ENCODE measurements at places on chromosomes 3 and 15.
A peak's percentile ranks its signal among the peaks of the same experiment; 100 is the strongest.

GRCh38 chr3:152927131-152927530, 92.2 kb downstream of the P2RY1 start:
- DNase-seq, result no peak

DNA sequence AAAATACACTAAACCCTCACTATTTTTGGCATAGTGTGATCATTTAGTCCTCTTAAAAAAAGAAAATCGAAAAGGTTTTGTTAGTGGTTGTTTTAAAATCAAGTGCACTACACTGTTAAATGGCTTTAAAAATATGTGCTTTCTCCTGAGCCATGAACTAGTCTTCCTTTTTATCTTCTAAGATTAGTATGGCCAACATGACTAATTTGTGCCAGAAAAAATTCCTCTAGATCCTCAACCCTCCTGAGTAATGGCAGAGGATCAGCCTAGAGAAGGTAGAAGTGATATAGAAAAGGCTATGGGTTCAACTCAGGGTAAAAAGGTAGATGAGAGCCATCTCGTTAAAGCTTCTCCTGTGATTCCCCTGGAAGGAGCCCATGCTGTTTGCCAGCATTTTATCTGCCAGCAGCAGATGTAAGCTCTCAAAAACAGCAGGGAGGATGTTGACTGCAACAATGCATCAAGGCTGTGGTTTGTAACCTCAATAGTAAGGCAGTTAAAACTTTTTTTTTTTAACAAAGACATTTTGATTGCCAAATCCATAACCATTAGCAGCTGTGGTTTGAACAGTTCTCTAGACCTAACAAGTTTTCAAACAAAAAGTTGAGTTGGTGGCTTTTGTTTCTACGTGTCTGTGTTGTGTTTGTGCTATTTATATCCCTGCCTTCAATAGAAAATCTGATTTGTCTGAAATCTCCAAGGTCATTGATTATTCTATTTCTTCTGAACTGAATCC, 30.2 kb upstream of the ZNF609 start:
- DNase-seq, result peak; percentile 3

GRCh38 chr15:71648095-71648494, 162.3 kb upstream of the NR2E3 start:
- DNase-seq, result no peak

DNA sequence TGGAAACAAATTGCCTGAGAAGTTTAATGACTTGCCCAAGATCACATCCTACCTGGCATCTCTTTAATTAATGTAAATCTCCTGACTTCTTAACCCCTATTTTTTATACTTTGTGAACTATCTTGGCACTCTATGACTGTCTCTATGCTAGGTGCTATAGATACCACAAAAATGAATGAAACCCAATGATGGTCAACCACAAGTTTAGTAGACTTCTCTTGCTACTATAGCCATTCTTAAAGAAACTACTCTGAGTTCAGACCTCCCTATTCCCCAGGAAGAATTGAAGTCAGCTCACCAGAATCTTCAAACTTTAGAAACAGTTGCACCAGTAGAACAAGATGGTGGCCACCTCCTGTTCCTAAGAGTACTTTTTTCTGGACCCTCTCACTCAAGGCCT, 191.1 kb downstream of the RSL24D1 start:
- DNase-seq, result no peak

GRCh38 chr3:65627062-65627461, 411.7 kb downstream of the MAGI1 start:
- no peak for DNase-seq

GRCh38 chr15:38065721-38066345, 131.4 kb downstream of the TMCO5A start:
- no peak for DNase-seq
